ENCODE measurements at places on chromosomes 3 and 15.
A peak's percentile ranks its signal among the peaks of the same experiment; 100 is the strongest.

DNA sequence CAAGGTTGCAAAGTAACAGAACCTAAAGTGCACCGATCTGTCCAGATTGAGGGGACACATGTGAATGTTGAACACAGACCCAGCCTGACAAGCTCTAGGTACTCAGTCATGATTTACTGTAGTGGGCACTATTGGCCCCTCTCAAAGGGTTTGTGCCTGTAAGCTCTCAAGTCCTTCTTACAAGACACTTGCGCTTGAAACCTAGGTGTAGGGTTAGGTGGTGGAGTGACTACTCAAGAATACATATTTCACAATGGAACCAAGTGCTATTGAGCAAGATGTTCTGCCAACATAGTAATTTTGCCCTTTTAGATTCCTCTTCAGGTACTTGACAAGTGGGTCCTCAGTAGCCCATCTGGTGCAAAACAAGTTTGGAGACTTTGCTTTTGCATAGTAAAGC, 169.9 kb downstream of the AKAP13 start:
- no peak for DNase-seq

- no peak for DNase-seq
Observed at GRCh38 chr3:123635717-123636116, 50.9 kb upstream of the HACD2 start.

- DNase-seq: no peak
Observed at GRCh38 chr3:157573780-157574378, 70.7 kb upstream of the VEPH1 start.

DNA sequence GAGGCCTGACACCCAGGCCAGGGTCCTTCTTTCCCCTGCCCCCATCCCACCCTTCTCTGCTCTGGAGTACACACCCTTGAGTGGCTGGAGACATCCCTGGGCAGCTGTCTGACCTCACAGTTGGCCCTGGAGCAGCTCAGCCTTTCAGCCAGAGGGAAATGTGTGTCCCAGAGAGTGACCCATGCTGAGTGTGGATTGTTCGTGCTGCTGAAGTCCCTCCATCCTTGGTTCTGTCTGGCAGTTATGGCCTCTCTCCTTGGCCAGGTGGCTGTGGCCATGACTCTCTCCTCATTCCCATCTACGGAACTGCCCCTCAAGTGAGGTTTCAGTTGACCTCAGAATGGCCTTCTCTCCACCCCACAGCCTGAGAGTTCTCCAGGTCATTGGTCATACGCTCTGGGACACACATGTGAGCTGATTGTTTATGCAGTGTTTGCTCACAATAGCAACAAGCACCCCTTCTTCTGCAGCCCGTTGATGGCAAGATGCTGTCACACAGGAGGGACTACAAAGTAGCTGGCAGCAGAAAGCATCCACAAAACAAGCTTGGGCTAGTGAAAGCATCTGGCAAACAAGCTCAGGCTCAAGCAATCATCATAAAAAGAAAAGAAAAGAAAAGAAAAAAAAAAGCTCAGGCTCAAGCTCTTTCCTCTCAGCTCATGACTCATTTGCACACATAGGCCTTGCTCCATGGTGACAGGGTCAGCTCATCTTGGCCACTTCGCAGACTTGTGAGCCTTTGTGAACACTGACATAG, 55.3 kb upstream of the ITGA11 start:
- DNase-seq: peak; percentile 67

GRCh38 chr3:49271047-49271446, 6.0 kb downstream of the C3orf62 start:
- DNase-seq: no peak

- DNase-seq: no peak
Observed at GRCh38 chr15:79195802-79196201, 86.7 kb upstream of the ANKRD34C start.

- peak; percentile 31 for DNase-seq
Observed at GRCh38 chr3:185649414-185649813, 63.3 kb downstream of the SENP2 start.

DNA sequence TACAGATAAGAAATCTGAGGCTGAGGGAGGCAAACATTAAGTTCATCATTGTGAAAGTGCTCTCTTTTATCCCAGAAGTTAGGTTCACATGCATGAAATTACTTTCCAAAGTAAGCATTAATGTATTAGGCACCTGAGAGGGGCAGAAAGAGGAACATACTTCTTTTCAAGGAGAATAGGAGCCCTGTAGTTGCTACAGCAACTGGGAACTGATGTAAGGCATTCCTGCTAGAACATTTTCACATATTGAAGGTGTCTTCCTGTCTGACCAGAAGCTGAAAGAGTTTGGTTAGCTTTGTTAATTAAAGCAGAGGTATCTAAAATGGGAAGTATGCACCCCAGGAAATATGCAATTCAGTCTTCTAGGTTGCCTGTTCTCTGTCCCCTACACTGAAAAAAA, 65.5 kb upstream of the ZBTB20 start:
- DNase-seq: no peak

DNA sequence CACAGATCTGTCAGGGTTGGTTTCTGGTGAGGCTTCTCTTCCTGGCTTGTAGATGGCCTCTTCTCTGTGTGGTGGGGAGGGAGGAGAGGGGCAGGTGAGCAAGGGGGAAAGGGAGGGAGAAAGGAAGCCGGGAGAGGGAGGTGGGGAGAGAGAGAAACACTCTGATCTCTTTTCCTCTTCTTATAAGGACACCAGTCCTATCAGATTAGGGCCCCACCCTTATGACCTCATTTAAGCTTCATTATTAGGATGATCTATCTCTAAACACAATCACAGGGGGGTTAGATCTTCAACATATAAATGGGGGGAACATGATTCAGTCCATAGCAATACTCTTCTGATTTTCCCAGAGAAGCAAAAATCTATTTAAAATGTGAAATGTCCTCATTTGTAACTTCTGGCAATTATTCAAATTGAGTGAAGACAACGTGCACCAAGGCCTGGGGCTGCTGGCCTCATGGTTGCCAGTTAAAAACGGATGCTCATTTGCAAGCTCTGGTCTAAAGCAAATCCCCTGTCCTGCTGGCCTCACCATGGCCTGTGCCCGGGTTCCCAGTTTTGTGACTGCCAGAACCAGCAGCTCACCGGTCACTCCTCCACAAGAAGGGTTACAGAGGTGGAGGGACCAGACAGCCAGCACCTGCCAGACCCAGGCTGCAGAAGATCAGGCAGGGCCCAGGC, 8.3 kb downstream of the POMGNT2 start:
- DNase-seq: no peak

DNA sequence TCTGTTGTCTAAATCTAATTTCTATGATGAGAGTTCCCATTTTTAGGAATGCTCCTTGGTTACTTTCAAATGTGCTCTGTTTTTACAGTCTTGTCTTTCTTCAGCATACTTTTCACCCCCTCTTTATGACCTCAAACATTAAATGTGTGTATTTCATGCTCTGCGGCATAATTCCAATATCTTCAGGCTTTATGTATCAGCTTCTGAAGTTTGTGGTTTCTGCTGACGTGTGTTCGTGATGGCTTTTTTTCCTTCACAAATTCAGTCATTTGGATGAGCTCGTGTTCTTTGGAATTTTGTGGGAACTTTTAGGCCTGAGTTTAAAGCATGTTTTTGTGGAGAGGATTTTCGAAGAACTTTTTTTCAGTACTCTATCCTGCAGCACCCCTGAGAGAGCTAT, 97.7 kb upstream of the CHRNA7 start:
- no peak for DNase-seq

GRCh38 chr15:61500951-61501620, 272.0 kb upstream of the RORA start:
- DNase-seq: no peak

DNA sequence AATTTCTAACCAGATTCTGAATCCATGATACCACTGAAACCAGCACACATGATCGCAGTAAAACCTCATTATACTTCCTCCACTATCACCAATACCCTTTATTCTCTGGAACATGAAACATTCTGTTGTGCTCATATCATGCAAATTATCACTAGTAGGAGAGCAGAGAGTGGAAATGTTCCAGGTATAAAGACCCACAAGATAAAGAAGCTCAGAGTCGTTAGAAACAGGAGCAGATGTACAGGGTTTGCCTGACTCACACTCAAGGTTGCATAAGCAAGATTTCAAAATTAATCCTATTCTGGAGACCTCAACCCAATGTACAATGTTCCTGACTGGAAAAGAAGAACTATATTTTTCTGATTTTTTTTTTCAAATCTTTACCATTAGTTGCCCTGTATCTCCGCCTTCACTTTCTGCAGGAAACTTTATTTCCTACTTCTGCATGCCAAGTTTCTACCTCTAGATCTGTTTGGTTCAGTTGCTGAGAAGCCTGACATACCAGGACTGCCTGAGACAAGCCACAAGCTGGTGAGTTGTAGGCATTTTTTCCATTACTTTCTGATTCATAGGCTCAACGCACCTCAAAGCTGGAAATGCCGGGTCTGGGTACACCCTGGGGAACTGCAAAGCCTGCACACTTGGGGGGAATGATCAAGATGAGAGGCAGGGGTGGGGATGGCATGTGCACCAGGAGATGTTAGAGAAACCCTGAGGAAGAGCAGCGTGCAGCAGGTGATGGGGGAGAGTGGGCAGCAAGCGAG, at the start of gene CCR2:
CCR2 (plus strand) TSS at position 465 of the 764 bp plus-strand sequence. CDS start 3,417 bp downstream, outside the sequence.
- DNase-seq: no peak

DNA sequence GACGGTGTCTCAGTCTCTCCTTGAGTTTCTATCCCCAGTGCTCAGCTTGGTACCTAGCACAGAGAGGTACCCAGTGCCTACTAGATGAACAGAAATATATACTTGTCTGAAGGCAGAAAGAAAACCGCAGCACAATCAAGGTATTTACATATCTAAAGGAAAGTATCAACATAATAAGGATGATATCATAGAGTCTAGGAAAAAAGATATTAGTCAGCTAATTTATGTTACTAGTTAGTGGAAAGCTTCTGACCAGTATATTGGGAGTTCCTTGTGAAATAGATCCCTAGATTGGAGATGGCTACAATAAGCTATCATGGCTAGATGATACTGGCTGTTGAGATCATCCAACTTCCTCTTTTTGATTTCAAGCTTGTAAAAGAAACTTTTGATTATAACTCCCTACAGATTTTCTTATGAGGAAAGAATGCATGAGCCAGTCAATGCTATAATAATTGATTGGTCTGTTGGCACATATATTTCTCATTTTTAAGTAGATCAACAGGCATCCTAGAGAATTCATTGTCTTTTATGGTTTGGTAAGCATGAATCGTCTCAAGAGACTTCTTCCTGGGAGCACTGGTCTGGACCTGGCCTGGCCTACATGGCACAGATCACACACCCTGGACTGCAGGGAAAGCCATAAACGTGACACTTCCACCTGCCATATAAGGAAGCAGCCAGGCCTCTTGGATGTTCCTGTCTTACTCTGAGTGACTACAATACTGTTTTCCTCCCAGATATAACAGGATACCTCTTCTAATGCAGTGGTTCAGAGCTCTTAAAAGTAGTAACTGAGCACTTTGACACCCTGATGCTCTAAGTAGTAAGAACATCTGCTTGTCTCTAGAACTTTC, 60.7 kb downstream of the IMPG2 start:
- no peak for DNase-seq

DNA sequence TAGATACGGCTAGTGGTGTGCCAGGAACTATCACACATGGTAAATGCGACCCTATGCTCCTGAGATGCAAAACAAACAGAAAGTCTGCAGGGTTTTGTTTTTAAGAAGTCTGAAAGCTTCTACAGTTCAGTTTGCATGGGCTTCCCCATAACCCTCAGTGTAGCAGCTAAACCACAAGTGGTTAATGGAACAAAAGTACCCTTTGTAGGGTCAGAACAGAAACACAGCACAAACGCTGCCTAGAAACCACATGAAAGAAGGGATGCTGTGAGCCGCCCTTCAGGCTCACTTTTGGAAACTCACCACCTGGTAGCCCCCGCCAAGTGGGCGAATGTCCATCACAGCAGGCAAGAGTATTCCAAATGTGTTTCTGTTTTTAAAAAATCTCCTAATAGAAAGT, 46.2 kb downstream of the CTDSPL start:
- DNase-seq: no peak

GRCh38 chr15:33587773-33588172, 277.0 kb downstream of the RYR3 start:
- DNase-seq: no peak

- DNase-seq: no peak
Observed at GRCh38 chr15:31108836-31109235, 7.3 kb upstream of the TRPM1 start.

DNA sequence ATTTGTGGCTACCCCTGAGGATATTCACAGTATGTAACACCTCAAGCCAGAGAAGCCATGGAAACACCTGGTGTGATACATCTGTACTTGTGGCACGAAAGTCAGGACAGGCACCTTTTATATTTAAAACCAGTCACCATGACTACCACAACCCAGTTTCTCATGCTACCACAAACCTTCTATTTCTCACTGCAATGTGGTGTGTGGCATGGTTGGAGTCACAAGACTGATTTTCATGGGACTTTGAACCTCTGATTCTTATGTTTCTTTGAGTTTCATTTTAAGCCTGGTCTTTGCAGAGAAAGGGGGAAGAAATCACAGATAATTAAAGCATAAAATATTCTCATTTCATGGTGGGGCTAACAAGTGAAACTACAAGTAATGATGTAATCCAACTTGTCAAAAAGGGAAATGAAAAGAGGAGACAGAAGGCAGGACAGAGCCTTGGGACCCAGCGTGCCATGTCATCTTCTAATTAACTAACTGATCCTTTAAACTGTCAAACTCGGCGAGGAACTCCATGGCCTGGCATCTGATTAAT, 175.9 kb downstream of the PDZRN3 start:
- no peak for DNase-seq

DNA sequence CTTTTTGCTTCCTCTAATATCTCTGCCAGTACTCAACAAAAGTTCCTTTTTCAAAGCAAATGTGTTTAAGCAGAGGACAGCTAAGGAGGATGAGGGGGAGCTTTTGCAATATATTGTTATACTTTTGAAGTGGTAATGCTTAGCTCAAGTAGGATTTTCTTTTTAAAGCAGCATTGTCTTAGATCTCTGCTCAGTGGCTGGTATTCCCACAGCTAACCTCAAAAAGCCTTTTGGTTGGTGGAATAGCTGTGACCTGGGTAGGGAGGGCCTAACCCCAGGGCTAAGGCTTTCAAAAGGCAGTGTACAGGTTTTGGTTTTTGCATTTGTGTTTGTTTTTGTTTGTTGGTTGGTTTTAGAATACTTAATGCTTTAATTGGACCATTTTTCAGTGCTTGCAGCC, 76.1 kb downstream of the UBP1 start:
- no peak for DNase-seq

Data from right cardiac atrium (tissue), 5 donors.